Activated naive CD4-positive, alpha-beta T cell (primary cell): ENCODE measurements at places on chromosomes 11 and 22.

- DNase-seq: no peak
These were observed 11.1 kb upstream of the OR8B3 start for GRCh38 chr11:124409906-124410305.

DNA sequence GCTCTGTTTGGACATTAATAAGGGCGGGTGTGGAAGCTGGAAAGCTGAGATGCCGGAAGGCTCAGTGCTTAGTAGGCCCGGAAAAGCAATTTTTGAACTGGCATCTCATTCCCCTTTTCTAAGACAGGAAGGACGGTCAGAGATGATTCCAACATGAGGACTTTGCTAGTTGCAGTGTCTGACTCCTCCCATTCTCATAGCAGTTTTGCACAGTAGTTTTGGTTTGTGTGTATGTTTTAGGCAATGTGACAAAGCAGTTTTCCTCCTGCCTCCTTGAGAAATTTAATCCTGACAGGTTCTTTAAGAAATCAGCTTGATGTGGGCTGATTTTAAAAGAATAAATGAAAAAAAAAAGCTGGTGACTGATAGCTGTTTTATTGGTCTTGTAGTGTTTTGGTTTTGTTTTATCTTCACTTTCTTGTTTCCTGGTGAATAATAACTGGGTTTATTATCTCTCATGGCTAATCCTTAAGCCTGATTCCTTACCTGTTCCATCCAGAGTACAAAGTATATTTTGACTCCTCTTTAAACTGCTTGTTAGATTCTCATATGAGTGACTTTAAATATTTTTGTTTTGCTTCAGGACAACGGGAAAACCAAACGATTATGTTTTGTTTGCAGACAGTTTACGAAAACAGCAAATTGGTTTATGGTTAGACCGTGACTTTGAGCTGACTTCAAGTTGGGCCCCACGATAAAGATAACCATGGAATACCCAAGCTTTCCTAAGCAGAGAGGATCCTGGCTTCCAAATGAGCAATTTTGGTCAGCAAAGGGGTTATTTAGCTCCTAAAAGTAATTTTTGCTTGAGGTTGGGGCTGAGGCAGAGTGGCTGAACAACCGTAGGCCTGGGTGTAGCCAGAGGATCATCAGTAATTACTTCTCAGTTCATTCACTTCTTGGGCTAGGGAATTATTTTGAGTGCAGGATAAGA lies 3.4 kb downstream of the PTPRJ start:
- DNase-seq: no peak

DNA sequence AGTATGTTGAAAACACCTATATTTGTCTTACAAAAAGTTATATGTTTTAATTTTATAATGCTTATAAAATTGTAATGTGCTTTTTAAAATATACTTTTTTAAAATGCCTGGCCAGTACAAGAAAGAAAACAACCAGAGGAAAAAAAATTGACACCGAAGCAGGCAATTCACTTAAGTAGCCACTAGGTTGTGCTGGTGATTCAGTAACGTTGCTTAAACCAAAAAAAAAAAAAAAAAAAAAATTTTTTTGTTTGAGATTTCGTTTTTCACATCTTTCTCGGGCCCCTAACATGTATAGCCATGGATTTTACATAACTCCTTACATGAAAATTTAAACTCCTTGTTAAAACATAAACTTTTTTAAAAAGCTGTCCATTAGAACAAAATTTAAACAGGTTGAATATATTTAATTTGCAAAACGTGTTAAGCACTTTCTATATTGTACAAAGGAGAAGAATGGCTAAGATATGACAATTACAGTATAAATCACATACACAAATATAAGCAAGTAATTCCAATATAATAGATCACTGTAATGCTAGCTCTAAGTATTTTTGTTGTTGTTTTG lies 9.2 kb downstream of the OR8B4 start:
- no peak for DNase-seq

DNA sequence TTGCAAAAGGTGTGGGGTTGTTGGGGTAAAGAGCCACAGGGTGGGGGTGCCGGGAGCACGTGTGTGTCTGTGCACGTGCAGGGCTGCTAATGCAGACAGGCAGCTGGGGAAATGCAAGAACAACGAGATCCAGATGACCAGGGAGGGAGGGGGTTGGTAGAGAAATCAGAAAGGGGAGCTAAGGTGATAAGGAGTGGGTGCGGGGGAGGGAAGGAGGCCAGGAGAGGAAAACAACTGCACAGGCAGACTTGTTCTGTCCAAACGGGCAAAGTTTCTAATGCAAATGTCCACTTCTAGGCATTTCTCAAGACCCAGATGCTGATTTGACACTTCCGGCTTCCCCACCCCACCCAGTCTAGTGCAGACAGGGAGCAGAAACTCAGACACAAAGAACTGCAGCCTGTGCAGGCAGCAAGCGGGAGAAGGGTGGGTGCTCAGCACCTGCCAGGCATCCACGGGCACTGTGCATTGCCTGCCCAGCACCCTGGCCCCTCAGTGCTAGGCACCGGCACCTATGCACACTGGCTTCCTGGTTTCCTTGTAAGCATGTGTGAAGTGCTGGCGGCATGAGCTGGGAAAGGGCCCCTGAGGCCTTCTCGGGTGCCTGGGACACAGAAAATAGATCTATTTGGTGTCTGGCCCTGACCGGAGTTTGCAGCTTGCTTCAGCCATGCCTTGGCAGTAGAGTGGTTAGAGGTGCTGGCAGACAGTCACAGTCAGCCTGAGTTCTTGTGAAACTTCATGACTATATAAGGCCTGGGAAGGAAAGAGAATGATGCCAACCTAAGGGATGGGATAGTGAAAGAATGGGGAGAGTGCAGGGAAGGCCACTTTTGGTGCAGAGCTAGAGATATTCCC lies 220.1 kb upstream of the SORL1-AS1 start:
- DNase-seq: no peak

DNA sequence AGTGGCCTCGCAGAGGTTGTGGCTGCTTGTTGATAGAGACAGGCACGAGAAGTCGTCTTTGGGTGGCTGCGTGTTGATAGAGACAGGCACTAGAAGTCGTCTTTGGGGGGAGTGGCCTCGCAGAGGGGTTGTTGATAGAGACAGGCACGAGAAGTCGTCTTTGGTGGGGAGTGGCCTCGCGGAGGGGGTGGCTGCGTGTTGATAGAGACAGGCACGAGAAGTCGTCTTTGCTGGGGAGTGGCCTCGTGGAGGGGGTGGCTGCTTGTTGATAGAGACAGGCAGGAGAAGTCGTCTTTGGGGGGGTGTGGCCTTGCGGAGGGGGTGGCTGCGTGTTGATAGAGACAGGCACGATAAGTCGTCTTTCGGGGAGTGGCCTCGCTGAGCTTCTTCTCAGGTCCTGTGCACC lies 328.8 kb downstream of the TBC1D22A start:
- no peak for DNase-seq

GRCh38 chr11:34904421-34904955 lies 11.7 kb downstream of the APIP start:
- no peak for DNase-seq

- no peak for DNase-seq
These were observed 56.3 kb upstream of the DDI1 start for GRCh38 chr11:103980108-103980507.

DNA sequence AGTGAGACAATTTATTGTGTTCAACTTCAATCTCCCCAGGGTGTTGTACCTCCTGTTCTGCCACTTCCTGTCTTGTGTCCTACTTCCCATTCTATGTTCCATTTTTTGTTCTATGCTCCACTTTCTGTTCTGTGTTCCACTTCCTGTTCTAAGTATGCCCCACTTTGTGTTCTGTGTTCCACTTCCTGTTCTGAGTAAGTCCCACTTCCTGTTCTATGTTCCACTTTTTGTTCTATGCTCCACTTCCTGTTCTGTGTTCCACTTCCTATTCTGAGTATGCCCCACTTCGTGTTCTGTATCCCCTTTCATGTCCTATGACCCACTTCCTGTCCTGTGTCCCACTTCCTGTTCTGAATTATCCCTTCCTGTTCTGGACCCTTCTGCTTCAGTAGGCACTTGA lies 732.7 kb downstream of the TBC1D22A start:
- DNase-seq: no peak

DNA sequence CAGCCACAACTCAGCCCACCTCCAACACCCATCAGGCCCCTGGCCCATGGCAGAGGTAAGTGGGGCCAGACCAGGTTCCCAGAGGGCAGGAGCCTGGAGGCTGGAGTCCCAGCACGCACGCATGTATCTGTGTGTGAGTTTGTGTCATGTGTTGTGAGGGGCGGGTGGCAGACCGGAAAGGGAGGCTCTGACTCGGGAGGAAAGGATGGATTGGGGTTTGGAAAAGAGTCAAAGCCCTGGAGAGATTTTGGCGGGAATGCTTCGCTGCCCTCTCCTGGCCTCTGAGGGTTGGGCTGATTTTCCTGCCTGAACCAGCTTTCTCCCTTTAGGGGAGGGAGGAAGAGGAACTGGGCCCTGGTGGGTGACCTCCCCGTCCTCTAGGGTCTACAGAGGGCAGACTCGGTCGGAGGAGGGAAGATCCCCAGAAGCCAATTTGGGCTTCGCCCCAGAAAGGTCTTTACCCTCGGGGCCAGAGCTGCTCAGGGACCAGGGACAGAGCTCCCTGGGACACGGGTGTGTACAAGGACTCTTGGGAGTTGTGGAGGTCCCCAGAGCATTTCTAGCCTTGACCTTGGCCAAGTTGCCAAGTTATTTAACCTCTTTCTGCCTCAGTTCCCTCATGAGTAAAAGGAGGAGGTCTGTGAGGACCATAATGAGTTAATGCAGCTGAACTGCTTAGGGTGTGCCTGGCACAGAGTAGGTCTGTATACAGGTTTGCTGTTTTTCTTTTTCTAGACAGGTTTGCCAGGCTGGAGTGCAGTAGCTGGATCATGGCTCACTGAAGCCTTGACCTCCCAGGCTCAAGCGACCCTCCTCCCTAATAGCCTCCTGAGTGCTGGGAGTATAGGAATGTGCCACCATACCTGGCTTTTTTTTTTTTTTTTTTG lies 6.9 kb downstream of the C11orf68 start:
- no peak for DNase-seq

DNA sequence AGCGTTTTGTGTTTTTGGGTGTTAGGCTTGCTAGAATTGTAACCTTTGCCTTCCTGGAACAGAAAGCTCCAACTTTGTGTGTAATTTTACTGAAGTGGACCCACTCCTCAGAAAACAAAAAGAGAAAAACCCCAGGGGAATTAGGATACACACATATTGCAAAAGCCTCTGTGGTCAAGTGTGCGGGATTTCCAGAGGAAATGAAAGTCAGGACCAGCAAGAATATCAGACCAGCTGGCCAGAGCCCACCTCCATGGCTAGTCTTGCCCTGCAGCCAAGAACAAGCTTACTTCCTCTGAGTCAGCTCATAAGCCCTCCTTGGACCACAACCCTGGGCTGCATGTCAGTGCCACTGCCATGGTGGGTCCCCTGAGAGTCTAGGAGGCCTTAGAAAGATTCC lies 37.0 kb upstream of the FTH1 start:
- no peak for DNase-seq

GRCh38 chr11:7540830-7541555 lies 27.2 kb downstream of the PPFIBP2 start:
- no peak for DNase-seq

DNA sequence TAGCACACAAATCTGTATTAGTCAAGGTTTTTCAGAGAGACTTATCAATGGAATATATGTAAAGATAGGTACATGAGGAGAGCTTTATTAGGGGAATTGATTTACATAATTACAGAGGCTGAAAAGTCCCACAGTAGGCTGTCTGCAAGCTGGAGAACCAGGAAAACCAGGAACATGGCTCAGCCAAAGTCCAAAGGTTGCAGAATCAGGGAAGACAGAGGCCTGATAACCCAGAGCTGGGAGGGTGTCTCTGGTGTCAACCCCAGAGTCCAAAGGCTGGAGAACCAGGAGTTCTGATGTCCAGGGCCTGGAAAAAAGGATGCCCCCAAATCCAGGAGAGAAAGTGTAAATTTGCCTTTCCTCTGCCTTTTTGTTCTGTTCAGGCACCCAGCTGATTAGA lies 16.3 kb upstream of the OR5F1 start:
- no peak for DNase-seq

DNA sequence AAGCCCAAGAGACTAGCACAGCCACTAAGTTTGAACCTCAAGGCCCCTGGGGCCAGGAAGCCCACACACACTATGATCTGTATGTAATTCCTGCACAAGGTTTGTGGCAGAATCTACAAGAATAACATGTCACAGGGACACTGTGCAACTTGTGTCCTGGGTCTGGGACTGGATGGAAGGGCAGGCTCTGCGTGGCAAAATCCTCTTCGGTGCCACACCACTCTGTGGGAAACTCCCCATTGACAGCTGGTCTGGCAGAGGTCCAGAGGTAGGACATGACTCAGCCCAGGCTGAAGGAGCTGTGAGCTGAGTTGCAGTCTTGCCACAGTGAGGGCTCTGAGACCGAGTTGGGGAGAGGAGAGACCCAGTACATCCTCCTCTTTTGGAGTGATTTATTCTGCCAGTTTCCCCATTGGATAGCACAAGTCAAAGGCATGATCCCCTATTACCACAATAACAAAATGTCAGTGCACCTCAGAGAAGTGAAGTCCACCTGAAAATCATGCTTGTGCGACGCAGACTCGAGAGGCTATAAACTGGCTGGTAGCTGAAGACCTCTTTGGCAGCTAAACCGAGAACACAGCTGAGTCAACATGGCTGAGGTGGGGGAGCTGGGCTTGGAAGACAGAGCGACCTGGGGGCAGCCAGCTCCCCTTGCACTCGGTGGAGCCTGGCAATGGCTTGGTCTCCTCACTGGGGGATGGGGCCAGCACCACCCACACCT lies 23.3 kb upstream of the SERPIND1 start:
- no peak for DNase-seq

- peak; percentile 13 for DNase-seq
These were observed 147.3 kb downstream of the FEZ1 start for GRCh38 chr11:125348674-125349309.

DNA sequence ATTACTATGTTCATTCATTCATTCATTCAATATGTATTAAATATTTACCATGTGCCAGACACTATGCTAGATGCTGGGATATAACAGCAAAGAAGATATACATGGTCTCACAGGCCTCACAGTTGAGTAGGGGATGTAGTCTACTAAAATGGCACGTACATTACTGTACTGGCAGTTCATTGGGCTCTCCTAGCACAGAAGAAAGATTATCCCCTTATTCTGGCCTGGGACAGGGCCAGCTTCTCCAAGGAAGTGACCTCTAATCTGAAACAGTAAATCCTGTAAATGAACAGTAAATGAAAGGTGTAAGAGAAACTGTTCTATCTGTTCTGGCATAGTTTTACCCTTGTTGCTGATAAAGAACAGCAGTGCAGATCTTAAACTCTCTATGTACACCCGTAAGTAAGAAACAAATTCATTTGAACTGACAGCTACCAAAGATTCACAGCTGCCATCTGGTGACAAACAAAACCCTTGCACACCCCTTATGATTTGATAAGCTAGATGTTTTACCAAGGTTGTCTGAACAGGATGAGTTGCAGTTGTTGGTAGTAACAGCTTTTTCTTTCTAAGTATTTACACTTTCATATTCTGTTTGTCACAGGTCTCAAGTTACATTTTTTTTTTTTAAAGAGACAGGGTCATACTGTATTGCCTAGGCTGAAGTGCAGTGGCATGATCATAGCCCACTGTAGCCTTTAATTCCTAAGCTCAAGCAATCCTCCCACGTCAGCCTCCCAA lies 263.1 kb downstream of the TMEM135 start:
- no peak for DNase-seq

- DNase-seq: no peak
These were observed 28.1 kb upstream of the ZBTB16 start for GRCh38 chr11:114031246-114031966.
